ENCODE measurements at places on chromosomes 1 and 21. TPM values are rescaled to one million over a fixed set of nuclear protein-coding genes. Genes with fewer than 3 reads are reported as not detected.

DNA sequence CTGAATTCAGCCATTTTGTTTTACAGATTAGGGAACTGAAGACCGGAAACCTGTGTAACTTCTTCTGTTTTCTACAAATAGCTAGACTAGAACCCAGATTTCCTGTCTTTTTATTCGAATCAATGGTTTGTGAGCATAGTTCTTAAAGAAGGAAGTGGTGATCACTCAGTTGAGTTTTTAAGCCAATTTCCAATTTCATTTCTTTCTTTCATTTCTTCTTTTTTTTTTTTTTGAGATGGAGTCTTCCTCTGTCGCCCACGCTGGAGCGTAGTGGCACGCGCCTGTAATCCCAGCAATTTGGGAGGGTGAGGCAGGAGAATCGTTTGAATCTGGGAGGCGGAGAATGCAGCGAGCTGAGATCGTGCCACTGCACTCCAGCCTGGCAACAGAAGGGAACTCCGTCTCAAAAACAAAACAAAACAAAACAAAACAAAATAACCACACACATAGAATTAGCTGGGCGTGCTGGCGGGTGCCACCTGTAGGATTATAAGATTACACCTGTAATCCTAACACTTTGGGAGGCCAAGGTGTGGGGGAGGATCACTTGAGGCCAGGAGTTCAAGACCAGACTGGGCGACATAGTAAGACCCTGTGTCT is 3.0 kb upstream of the MDM4 start:
- DNase-seq, result peak; percentile 72
- H3K27me3 ChIP-seq, result no peaks in the 10 kb centered on the region
- peak overlapping the region; percentile 84 for H3K27ac ChIP-seq
- H3K4me1 ChIP-seq, result peaks cover 35% of the 10 kb centered on the region
- H3K36me3 ChIP-seq, result no peaks in the 10 kb centered on the region

The DIRAS3 gene
- polyA plus RNA-seq, result not detected

DNA sequence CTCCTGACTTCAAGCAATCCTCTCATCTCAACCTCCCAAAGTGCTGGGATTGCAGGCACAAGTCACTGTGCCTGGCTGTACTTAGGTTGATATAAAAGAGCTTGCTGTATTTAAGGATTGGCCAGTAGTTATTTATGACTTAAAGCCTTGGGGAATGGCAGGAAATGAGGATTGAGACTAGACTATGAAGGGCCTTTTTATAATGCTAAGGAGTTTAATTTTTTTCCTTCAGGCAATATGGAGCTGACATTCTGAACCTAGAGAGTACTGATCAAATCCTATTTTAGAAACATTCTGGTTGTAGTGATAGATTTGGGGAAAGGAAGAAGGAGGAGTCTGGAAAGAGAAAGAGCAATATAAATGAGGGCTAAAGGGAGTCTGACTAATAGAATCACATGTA is 44.7 kb downstream of the MSH4 start:
- no peak for DNase-seq
- H3K4me1 ChIP-seq, result no peaks in the 10 kb centered on the region
- no peaks in the 10 kb centered on the region for H3K27me3 ChIP-seq
- no peaks in the 10 kb centered on the region for H3K36me3 ChIP-seq

- peaks cover 3% of the 10 kb centered on the region for H3K4me1 ChIP-seq
- H3K36me3 ChIP-seq, result no peaks in the 10 kb centered on the region
- DNase-seq, result no peak
- H3K4me3 ChIP-seq, result no peak overlapping the region
- H3K27me3 ChIP-seq, result no peaks in the 10 kb centered on the region
Measured at GRCh38 chr1:31880957-31881687, 57.0 kb downstream of the PTP4A2 start.

The RGS2 gene
- 14.3 TPM for polyA plus RNA-seq

DNA sequence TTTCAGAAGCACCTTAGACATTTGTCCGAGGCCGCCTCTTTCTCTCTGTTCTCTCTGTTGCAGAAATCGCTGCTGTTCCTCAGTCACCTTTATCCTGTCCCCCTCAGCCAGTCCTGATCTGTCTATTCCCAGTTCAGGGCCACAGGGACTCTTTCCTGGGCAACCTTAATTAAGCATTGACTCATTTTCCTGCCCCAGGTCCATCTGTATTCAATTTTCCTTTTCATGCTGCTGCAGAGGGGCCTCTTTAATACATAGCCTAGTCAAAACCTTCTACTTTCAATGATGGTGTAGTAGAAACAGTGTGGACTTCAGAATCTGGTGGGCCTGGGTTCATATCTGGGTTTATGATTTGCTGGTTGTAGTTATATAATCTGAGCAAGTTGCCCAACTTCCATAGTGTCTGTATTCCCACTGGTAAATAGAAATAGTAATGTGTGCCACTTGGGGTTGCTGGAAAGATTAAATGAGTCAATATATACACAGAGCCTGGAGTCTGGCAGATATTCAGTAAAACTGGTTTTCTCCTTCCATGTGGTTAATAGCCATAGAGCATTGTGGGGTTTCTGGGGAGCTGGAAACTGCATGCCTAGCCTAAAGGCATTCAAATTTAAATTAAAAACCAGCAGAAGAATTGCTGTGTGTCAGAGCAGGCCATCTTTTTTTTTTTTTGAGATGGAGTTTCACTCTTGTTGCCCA is 4.5 kb downstream of the TRAF5 start:
- peaks cover 61% of the 10 kb centered on the region for H3K4me1 ChIP-seq
- H3K4me3 ChIP-seq, result no peak overlapping the region
- no peak overlapping the region for H3K27ac ChIP-seq
- H3K27me3 ChIP-seq, result no peaks in the 10 kb centered on the region

The OR2AK2 gene
- polyA plus RNA-seq, result not detected

DNA sequence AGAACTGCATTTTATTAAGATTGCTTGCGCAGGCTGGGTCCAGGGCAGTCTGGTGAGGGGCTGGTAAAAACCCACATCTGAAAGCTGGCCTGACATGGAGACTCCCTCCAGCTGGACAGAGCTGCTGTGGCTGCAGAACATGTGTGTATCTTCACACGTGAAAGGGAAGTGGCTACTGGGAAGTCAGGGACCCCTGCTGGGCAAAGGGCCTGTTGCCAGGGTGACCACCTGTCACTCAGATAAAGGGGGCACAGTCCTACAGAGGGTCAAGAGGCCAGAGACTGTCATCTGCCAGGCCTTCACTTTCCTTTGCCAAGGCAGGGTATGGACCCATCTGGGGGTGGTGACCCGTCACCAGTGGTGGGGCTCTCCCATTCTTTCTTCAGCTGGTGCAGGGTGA is 17.5 kb downstream of the NKAIN1 start:
- no peak overlapping the region for H3K27ac ChIP-seq
- no peaks in the 10 kb centered on the region for H3K36me3 ChIP-seq
- no peak overlapping the region for H3K4me3 ChIP-seq

GRCh38 chr1:94098585-94099111 is 22.3 kb downstream of the ABCA4 start:
- H3K27ac ChIP-seq, result no peak overlapping the region
- no peak for DNase-seq
- no peaks in the 10 kb centered on the region for H3K27me3 ChIP-seq
- H3K4me1 ChIP-seq, result no peaks in the 10 kb centered on the region
- H3K4me3 ChIP-seq, result no peak overlapping the region
- no peaks in the 10 kb centered on the region for H3K36me3 ChIP-seq

The RXFP4 gene
- polyA plus RNA-seq, result 1.3 TPM

GRCh38 chr21:31087639-31088473 is 49.6 kb upstream of the KRTAP19-8 start:
- no peaks in the 10 kb centered on the region for H3K36me3 ChIP-seq
- no peaks in the 10 kb centered on the region for H3K4me1 ChIP-seq
- no peak overlapping the region for H3K27ac ChIP-seq
- DNase-seq, result no peak

The ANGPTL7 gene
- not detected for polyA plus RNA-seq

GRCh38 chr21:46136739-46137349 is 18.5 kb downstream of the FTCD start:
- no peak overlapping the region for H3K4me3 ChIP-seq
- H3K27ac ChIP-seq, result no peak overlapping the region
- no peaks in the 10 kb centered on the region for H3K27me3 ChIP-seq

The TMPRSS15 gene
- polyA plus RNA-seq, result not detected

DNA sequence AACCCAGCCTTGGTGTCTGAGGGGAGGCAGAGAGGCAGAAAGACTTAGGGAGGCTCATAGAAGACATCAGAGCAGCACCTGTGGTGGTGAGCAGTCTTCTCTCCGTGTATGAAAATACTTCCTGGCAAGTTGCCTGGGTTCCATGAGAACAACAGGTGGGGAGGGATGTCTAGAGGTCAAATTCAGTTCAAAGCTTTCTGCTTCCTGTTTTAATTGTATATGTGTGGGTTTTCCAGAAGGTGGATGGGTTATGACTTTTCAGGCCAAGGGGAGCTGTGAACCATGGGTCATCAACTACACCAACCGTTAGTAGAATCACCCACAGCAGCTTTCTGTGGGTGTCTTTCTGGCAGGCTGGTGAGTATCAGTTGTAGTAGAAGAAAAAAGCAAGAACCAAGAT is 4.1 kb upstream of the FCRL2 start:
- H3K4me3 ChIP-seq, result no peak overlapping the region
- no peaks in the 10 kb centered on the region for H3K36me3 ChIP-seq
- H3K27ac ChIP-seq, result no peak overlapping the region
- H3K4me1 ChIP-seq, result no peaks in the 10 kb centered on the region
- H3K27me3 ChIP-seq, result no peaks in the 10 kb centered on the region

The NCF2 gene
- polyA plus RNA-seq, result 3.8 TPM

The TTC34 gene
- polyA plus RNA-seq, result 0.28 TPM

- no peak overlapping the region for H3K27ac ChIP-seq
- no peak for DNase-seq
- H3K36me3 ChIP-seq, result no peaks in the 10 kb centered on the region
Measured at GRCh38 chr1:64928325-64928724, 38.0 kb downstream of the JAK1 start.

DNA sequence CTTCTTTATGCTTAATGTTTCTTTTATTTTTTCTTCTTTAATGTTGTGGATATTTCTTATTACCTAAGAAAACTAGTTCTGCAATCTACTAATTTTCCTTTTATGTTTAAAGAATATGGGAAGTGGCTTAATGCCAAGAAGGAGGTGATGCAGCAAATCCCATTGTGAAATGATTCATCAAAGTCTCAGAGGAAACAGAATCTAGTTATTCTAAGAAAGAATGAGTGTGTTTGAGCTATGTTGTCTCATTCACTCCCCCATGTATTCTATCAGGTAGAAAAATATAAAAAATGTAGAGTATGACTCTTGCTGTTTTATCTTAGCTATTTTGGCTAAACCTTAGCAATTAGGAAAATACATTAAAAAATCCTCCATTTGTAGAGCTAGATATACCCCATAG is 659.9 kb upstream of the RGS18 start:
- DNase-seq, result no peak
- no peak overlapping the region for H3K4me3 ChIP-seq
- H3K27me3 ChIP-seq, result no peaks in the 10 kb centered on the region
- no peak overlapping the region for H3K27ac ChIP-seq
- H3K36me3 ChIP-seq, result no peaks in the 10 kb centered on the region
- no peaks in the 10 kb centered on the region for H3K4me1 ChIP-seq

The SFN gene
- not detected for polyA plus RNA-seq

GRCh38 chr1:1937549-1938275 is 18.6 kb upstream of the TMEM52 start:
- no peak overlapping the region for H3K27ac ChIP-seq
- no peaks in the 10 kb centered on the region for H3K4me1 ChIP-seq
- H3K4me3 ChIP-seq, result no peak overlapping the region
- DNase-seq, result no peak

The GPR37L1 gene
- polyA plus RNA-seq, result 0.09 TPM

GRCh38 chr21:39788383-39788782 is 43.4 kb downstream of the IGSF5 start:
- H3K27ac ChIP-seq, result no peak overlapping the region
- H3K36me3 ChIP-seq, result no peaks in the 10 kb centered on the region
- no peak for DNase-seq
- no peaks in the 10 kb centered on the region for H3K27me3 ChIP-seq
- no peaks in the 10 kb centered on the region for H3K4me1 ChIP-seq

The FNDC10 gene
- polyA plus RNA-seq, result 1.3 TPM

DNA sequence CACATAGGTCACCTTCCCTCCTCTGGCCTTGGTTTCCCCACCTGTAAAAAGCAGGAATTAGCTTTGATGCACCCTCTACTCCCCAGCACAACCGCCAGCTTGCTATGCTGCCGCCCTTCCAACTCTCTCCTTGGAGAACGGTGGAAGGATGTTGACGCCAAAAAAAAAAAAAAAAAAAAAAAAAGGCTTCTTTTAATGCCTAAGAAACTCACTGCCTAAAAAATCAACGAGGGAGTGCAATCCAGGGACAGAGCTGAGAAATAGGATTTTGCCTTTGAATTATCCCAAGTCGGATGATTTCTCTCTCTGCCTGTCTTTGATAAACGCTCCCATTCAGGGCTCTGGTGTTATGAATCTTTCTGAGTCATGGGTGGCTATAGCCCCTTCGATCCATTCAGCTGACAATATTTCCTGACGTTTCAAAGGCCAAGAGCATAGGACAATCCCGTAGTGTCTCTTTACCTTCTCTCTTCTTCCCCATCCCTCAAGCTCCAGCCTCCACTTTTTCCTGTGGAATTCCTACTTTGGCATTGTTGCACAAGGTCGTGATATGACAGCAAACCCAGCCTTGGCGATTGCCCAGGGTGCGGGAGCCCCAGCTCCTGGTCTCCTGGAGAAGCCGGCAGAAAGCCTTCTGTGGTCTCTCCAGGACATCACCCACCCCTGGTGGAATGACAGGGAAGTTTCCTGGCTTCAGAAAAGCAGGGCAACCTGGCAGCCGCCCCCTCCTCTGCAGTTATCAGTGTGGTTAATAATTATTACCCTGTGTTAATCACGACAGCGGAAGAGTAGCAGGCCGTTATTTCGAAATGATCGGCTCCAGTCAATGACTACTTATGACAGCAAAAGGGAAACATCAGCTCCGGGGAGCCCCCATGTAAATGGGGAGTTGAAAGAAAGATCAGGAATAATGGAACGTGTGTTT is 8.0 kb upstream of the PLXNA2 start:
- no peaks in the 10 kb centered on the region for H3K27me3 ChIP-seq
- H3K36me3 ChIP-seq, result no peaks in the 10 kb centered on the region
- H3K4me3 ChIP-seq, result no peak overlapping the region
- no peak for DNase-seq
- no peaks in the 10 kb centered on the region for H3K4me1 ChIP-seq

GRCh38 chr1:152050886-152051675 is 14.3 kb upstream of the S100A11 start:
- H3K4me3 ChIP-seq, result no peak overlapping the region
- H3K27me3 ChIP-seq, result no peaks in the 10 kb centered on the region
- no peak overlapping the region for H3K27ac ChIP-seq
- no peak for DNase-seq

The THEM5 gene
- not detected for polyA plus RNA-seq
